NCI-H1092 (cell line): ENCODE measurements at places on chromosomes 5 and 9.

DNA sequence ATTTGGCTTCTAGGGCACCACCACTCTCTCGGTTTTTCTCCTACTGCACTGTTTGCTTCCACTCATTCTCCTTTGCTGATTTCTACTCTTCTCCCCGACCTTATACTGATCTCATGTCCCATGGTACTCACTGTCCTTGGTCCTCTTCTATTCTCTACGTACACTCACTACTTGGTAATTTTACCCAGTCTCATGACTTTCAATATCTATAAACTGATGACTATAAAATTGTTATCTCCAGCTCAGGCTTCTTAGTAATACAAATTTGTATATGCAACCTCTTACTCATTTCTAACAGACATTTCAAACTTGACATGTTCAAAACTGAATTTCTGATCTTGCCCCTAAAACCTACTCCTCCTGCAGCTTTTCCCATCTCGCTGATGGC, 4.1 kb downstream of the RAPGEF6 start:
- no peak for DNase-seq

GRCh38 chr5:155416765-155417164, 403.2 kb downstream of the KIF4B start:
- DNase-seq = no peak

DNA sequence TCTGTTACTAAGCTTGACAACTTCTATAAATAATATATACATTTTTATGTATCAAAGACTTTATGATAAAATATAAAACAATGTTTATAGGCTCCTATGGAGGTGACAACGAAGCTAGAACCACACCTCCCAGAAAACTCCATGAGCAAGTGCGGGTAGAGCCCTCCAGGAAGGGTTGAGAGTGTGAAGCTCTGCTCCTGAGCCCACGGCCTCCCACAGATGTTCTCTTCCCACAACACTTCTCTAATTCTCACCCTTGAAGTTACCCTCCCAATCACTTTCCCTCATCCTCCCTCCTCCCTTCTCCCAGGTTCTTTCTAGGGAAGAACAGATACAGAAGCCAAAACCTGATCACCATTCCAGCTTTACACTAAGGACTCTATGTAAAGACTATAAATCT, 427.6 kb downstream of the SPOCK1 start:
- DNase-seq = no peak

GRCh38 chr9:103816146-103816545, 278.0 kb upstream of the SMC2 start:
- peak; percentile 39 for DNase-seq

GRCh38 chr9:108634204-108634603, 221.6 kb downstream of the ACTL7B start:
- DNase-seq = no peak

- no peak for DNase-seq
These were observed 1.8 kb downstream of the SKP2 start for GRCh38 chr5:36153726-36154125.

DNA sequence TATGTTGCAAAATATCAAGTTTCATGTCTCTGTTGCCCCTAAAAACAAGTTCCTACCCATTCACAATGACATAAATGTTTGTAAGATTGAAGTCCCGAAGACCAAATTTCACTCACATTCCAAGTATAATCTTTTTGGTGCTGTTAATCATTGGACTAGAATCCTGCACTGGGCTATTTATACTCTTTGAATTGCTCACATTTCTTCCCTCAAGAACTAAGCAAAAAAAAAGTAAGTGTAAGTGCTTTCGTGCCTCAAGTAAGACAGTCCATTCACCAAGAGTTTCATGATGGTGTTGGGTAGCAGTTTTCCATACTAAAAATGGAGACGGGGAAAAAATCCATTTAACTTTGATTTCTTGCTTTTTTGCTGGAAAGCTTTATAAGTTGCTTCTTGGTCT, 242.3 kb downstream of the EBF1 start:
- DNase-seq = no peak

DNA sequence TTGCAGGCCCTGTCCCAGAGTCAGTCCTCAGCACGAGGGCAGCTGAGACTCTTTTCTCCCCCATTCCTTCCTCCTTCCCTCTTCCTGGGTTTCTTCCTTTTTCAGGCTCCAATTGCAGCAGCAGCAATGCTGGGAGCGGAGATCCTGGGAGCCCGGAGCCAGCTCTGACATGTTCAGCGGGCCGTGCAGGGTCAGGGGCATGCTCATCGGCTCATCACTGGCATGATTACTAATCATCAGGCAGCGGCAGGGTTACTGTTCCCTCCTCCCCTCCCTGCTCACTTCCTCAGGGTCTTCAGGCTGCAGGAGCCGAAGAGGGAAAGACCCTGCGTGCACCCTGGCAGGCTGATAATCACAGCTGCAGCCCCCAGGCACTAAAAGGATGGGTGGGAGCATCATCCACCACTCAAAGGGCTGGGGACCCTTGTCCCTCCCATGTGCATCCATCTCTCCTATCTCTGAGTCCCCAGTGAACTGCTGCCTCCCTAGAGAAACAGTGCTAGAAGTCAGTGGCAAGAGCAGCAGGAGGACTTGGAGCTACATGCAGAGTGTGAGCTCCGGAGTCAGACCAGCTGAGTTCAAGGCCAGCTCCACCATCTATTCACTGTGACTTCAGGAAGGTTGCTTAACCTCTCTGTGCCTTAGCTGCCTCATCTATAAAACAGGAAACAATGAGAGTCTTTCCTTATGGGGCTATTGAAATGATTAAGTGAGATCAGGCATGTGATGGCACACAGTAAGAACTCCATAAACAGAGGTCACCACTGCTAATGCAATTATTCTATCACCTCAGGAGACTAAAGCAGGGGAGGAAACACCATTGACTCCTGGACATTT, 7.8 kb upstream of the KCNIP1 start:
- DNase-seq = no peak
